NCI-H2029 treated with DMSO at 0.1 percent for 48 hours (cell line): ENCODE measurements at places on chromosomes 3 and 15.

GRCh38 chr3:188174317-188175044 lies 20.5 kb downstream of the LPP start:
- no peak for DNase-seq

DNA sequence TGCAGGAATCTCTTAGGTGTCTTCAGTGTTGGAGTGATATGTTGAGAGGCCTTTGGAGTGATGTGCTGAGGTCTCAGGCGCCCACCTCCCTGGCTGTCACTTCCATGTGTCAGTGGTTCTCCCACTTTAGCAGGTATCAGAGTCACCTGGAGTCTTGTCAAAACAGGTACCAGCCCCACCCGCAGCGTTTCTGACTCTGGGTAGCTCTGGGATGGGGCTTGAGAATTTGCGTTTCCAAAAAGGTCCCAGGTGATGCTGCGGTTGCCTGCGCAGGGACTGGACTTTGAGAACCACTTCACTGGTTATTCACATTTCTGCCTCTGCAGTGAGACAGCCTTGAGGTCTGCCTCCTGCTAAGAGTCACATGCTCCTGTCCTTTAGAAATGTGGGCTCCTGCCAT lies 15.5 kb downstream of the UMPS start:
- DNase-seq: no peak

GRCh38 chr3:151962352-151962751 lies 88.9 kb downstream of the SUCNR1 start:
- no peak for DNase-seq

GRCh38 chr15:47971637-47972036 lies 149.2 kb upstream of the SLC24A5 start:
- DNase-seq: no peak

- DNase-seq: no peak
These were observed 30.3 kb downstream of the TCF12 start for GRCh38 chr15:56948764-56949101.

DNA sequence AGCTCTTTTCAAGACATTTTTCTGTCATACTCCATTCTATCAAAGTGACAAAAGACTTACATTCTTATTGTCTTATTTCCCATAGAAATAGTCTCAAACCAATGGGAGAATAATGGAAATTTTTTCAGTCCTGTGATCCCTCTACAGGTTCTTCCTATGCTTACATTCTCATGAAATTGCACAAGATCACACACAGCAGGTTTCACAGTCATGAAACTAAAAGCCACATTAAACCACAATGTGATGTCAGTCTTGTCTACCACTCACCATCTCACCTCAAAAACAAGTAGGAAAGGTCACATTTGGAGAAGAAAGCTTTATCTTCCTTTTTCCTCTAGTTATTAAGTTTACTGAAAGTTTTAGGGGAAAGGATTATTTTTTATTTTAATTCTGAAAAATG lies 161.0 kb upstream of the RORA start:
- no peak for DNase-seq

GRCh38 chr3:11273891-11274291 lies 1.7 kb downstream of the ATG7 start:
- no peak for DNase-seq

- DNase-seq: no peak
These were observed 186.4 kb downstream of the FAM43A start for GRCh38 chr3:194871864-194872668.

GRCh38 chr3:55880357-55880756 lies 393.3 kb upstream of the WNT5A start:
- no peak for DNase-seq

DNA sequence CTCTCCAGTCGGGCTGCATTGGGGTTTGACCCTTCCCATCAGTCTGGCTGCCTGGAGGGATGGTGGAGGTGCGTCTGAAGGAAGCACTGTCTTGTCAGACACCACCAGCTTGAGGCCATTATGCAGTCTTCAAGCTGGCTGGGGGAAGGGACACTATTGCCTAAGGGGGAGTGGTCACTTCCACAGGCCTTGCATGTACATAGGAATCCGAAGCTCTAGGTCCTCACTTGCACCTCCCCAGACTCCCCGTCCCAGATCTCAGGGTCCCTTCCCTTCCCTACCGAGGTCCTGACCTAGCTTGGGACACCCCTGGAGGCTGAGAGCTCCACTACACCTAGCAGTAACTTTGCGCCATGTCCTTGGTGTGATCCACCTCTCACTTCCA lies 48.6 kb upstream of the KLF13 start:
- DNase-seq: no peak

DNA sequence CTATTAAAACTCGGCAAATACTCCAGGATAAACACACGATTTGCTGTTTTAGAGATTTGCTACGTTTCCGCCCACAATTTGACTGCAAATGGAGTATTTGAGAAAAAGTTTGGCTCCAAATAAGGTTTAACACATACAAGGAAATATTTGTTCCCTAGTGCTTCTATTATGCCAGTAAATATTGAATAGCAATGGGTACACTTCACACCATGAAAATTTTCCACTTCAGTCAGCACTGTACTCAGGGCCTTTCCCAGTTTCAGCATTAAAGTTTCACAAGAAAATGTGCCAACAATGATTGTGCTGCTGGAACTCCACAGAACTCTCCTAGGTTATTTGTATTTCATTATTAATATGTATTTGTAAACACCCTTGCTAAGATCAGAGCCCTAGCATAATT lies 498.0 kb downstream of the TBL1XR1 start:
- no peak for DNase-seq

DNA sequence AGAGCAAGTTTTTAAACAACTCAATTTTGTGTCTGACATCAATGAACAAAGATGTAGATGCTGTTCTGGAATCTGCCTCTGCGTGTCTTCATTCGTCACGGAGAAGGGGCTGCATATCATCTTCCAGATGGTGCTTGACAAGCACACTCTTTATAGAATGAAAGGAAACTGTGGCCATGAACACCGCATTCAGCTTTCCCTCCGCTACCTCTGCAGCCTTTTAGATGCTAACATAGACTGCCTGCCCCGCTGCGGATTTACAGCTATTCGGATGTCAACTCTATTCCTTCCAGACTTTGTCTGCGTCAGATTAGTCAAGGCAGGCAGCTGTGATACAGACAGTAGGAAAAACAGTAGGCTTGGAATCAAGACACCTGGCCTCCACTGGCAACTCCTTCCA lies 232.9 kb downstream of the TJP1 start:
- DNase-seq: no peak

- DNase-seq: no peak
These were observed 93.0 kb upstream of the ASB14 start for GRCh38 chr3:57385498-57385897.
